Cerebellar nuclear complex (tissue), 1 donor: ENCODE measurements at places on chromosomes 6 and 20.

- no peak for DNase-seq
Observed at GRCh38 chr6:108123946-108124345, 41.9 kb upstream of the NR2E1 start.

DNA sequence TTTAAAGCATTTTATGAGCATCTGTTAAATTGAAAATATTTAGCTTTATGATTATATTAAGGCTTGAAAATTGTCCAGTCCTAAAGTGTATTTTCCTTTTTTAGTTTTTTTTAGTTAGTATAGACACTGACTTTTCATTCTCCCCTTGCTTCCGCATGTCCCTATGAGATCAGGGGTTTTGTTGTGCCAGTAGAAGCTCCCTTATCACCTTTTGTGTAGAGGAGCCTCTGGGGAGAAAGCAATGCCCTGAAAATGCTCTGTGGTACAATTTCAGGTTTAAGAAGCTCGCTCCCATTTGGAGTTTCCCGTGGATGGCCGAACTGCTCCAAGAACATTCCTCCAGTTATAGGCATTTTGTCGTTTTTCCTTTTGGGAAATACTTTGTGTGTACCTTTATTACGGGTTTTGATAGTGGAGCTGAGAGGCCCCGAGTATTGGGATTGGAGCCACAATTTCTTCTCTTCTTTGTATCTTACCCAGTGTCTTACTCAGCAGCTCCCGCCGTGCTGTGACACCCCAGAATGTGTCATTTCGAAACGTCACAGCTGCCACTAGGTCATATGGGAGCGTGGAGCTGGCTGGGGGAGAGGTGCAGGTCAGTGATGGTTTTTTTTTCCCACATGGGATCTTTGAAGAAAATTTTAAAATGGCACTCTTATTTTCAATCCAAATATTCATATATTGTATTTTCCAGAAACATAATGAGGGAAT lies 49.9 kb downstream of the RPRD1B start:
- no peak for DNase-seq

DNA sequence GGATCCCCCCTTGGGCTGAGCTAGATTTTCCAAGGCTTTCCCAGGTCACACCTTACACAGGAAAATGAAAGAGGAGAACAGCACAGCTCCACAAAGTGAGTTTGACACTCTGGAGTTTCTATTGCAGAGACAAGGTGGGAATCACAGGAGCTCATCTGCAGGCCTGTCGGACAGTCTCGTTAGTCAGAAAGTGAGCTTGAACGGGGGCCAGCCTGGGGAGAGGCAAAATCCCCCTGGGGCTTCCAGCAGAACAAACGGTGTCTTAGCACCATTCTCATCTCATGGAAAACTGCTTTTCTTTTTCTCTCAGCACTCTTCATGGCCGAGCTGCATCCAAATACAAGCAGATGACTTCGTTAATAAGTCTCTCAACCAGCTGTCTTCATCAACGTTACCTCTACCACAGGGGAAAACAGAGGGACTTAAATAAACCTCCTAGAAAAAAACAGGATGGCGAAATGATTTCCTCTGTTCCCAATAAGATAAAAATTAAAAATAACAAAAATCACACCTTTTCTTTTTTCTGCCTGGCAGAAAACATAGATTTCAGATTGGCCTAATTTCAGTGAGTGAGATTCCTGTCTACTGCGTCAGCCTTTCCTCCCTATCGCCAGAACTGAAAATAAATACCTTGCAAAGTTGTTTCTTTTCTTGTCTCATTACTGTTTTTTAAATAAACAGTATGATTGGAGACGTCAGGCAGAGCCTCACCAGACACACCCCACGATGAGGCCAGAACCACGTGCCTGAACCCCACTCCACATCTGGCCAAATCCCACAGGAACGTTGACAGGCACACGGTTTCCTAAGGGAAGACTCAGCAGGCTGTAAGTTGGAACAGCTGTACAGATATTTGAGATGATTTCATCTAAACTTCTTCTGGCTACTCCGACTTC lies 219.0 kb downstream of the TTLL2 start:
- DNase-seq = no peak

DNA sequence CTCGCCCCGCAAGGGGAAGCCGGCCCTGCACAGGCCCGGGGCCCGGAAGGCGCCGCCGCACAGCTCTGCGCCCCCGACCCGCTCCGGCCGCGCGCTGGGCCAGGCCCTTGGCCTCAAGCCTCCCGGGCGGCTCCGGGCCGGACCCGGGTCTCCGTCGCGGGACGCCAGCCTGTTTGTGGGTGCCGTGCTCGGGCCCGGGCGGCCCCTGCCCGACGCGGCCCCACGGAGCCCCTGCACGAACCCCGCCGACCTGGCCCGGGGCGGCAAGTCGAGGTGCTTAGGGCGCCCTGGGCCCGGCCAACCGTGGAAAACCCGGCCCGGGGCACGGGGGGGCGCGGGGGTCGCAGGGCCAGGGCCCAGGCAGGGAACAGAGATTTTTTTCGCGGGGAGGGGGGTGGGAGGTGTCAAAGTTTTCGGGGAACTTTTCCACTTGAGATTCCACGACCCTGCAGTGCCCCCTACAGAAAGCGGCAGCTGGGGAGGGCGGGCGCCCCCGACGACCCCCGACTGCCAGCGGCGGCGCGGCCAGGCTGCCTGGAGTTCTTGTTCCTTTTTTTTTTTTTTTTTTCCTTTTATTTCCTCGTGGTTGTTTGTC lies 805 bp upstream of the STX16 start:
- no peak for DNase-seq

DNA sequence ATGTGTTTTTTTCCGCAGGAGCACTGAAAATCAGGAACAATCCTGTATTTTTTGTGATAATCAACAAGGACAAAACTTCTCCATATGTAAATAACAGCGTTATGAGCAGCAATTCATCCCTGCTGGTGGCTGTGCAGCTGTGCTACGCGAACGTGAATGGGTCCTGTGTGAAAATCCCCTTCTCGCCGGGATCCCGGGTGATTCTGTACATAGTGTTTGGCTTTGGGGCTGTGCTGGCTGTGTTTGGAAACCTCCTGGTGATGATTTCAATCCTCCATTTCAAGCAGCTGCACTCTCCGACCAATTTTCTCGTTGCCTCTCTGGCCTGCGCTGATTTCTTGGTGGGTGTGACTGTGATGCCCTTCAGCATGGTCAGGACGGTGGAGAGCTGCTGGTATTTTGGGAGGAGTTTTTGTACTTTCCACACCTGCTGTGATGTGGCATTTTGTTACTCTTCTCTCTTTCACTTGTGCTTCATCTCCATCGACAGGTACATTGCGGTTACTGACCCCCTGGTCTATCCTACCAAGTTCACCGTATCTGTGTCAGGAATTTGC lies at the start of gene TAAR6:
Gene TAAR6, plus strand, starts transcription at position 102 of the 557 bp plus-strand sequence. Its CDS starts 0 bp downstream, at position 102.
- no peak for DNase-seq

- DNase-seq = peak; percentile 20
Observed at GRCh38 chr6:16761471-16762267, 409 bp upstream of the ATXN1 start.

GRCh38 chr6:14728396-14729024 lies 517.4 kb upstream of the JARID2 start:
- DNase-seq = no peak

DNA sequence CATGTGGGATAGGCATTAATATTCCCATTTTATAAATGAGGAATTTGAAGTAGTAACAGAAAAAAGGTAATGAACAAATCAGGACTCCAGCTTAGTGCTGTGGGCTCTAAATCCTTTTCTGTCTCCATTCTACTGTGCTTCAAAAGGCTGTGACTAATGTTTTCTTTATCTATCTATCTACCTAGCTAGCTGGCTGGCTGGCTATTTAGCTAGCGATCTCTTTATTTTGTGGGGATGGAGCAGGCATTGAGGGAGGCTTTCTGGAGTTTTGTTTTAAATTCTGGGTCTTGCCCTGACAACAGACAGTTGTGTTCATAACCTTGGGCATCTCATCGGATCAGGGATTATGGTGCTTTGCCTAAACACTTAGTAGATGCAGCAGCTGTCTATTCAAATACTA lies 139.2 kb downstream of the SOX4 start:
- DNase-seq = no peak

DNA sequence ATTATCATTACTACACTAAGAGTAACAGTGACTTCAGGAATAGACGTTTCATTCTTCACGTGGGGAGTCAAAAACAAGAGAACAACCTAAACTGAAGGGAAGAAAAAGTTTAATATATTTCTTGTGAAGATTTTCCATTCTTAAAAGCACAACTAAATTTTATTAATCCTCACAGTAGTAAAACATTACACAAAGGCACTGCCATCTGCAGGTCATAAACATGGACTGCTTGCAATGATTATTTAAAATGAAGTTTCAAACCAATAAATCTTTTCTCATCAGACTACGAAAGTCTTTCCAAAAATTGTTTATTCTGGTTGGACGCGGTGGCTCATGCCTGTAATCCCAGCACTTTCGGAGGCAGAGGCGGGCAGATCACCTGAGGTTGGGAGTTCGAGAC lies 2.6 kb downstream of the NCOA5 start:
- DNase-seq = no peak

GRCh38 chr6:131761060-131761761 lies 46.6 kb upstream of the ENPP1 start:
- DNase-seq = no peak

DNA sequence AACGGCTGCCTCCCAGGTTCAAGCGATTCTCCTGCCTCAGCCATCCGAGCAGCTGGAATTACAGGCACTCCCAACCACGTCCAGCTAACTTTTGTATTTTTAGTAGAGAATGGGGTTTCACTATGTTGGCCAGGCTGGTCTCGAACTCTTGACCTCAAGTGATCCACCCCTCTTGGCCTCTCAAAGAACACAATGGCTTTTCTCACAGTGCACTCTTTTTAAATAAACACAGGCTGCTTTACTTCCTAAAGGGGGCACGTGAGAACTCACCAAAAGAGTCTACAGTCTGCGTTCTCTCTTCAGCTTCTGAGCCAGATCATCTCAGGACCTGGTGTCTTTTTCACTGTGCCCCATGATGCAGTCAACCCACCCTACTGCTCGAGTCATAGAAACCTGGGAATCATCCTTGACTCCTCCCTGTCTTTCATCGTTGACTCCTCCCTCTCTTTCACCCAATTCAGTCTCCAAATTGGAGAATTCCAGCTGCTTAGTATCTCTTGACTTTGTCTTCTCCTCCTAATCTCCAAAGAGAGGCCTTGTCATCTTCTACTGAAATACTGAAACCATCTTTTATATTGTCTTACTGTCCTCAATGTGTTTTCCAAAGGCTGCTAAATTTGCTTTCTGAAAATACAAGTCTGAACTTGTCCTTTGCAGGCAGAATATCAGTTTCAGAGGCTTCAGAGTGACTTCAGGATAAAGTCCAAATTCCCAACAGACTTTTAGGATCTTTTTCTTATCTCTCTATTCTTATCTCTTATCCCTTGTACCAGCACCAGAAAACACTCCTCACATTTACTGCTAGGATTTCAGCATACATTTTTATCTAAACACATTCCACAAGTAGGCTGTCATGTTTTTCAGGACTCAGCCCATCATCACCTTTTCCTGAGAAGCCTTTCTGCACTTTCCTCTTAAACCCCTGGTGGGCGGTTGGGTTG lies 323.4 kb downstream of the SYNE1 start:
- no peak for DNase-seq

DNA sequence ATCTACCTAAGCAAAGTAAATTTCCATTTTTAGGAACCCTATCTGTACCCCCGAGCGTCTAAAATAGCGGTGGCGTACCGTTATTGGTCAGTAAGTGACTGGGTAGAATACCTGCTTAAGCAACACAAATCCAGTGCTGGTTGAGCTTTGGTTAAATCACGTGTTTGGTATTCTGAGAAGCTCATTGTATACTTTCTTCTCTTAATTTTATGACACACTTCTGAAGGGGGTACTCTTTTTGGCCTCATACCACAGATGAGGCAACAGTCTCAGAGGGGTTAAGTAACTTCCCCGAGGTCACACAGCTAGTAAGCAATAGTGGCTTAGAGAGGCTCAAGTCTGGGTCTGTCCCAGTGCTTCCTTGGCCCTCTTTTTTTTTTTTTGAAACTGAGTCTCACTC lies 151.2 kb downstream of the TFAP2C start:
- DNase-seq = no peak

GRCh38 chr6:34836451-34836850 lies 44.6 kb downstream of the BLTP3A start:
- no peak for DNase-seq

DNA sequence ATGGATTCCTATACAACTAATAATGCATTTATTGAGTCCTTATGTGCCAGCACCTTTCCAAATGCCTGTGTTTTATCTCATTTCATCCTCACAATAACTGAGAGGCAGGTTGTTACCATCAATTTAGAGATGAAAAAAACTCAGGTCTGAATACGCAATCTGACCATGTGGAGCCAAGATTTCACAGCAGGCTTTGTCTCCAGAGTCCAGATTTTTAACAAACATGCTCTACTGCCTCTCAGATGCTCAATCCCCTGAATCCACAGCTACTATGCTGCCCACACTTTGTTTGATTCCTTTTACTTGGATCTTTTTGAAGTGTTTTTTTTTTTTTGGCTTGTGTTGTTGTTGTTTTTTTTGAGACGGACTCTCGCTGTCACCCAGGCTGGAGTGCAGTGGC lies 46.8 kb downstream of the B4GALT5 start:
- peak; percentile 5 for DNase-seq

DNA sequence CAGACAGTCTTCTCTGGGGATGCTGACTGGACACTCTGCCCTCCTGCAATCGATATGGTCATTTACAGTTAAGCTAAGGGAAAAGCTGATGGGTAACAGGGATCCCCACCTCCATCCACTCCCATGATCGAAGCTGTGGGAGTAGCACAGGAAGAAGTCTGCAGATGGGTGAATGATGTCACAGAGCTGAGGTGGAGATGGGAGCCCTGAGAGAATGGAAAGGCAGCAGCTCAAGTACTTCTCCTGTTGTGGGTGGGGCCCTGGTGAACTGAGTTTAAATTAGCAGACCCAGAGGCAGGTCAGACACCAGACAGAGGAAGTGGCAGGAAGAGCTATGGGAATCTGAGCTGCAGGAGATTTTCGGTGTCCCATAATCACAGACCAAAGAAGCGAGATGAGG lies 29.0 kb downstream of the HDGFL1 start:
- DNase-seq = no peak

GRCh38 chr6:77424761-77425160 lies 38.5 kb downstream of the HTR1B start:
- no peak for DNase-seq

GRCh38 chr6:98847416-98847778 lies 13.0 kb downstream of the POU3F2 start:
- DNase-seq = no peak
